CD4-positive, alpha-beta memory T cell (primary cell): ENCODE measurements at places on chromosomes 16 and 17. TPM values are rescaled to one million over a fixed set of nuclear protein-coding genes. Genes with fewer than 3 reads are reported as not detected.

DNA sequence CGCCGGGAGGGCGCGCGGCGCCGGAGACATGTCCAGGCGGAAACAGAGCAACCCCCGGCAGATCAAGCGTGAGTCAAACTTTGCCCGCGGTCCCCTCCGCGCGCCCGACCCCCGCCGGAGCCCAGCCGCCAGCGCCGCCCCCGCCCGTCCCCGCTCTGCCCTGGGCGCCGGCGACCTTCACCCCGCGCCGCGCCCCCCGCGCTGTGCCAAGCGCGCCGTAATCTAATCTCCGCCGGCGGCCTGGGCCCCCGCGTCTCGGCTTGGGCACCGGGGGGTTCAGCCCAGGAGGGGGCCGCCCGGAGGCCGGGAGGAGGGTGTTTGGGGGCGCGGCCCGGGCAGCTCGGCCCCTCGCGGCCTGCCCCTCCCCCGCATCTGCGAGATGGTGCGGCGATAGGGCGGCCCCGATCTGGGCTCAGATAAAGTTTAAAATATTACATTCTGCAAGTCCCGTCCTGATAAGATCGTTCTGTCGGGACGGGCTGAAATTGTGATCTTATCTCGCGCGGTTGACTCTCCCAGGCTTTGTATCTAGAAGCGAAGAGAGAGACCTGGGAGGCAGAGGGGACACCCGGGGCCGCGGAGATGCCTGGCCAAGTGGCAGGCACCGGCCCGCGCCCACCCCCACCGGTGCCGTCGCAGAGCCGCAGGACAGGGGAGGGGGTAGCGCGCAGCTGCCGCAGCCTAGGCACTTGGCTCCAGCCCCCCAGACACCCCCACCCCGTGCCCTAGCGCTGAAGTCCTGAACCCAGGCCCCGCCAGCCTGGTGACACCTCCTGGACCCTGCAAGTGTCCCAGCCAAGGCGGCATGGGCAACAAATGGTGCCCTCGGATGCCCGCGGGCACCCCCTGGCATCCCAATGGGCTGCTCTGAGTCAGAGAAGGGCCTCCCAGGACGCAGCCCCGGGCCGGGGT lies 787 bp downstream of the ZFPM1 start:
- peak; percentile 63 for DNase-seq

GRCh38 chr17:18009609-18010420 lies 29.2 kb downstream of the ATPAF2 start:
- no peak for DNase-seq

GRCh38 chr17:43529947-43530287 lies 16.2 kb downstream of the ETV4 start:
- no peak for DNase-seq

The EFNB3 gene
- total RNA-seq = 0.11 TPM

DNA sequence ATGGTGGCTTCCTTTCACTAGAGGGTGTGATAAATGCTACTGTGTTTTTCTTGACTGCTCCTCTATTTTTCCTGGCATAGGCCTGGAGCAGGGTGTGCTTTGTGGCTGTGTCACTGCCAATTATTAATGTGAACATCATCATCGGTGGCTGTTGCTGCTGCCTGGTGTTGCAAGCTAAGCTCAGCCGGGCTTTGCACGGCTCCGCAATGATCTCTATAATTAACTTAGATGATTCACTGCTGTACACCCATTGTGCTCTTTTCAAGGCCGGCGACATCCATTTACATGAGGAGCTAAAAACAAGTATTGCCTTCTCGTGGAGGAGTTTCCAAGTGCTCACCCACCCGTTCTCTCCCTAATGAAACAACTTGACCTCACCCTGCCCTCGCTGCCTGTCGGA lies 160.1 kb upstream of the IRX3 start:
- no peak for DNase-seq

GRCh38 chr17:2388020-2388682 lies 12.7 kb downstream of the MNT start:
- no peak for DNase-seq
